NCI-H2029 (cell line): ENCODE measurements at places on chromosomes 7 and 10.

GRCh38 chr10:78657163-78657861, 411.5 kb upstream of the ZMIZ1 start:
- DNase-seq = peak; percentile 45

DNA sequence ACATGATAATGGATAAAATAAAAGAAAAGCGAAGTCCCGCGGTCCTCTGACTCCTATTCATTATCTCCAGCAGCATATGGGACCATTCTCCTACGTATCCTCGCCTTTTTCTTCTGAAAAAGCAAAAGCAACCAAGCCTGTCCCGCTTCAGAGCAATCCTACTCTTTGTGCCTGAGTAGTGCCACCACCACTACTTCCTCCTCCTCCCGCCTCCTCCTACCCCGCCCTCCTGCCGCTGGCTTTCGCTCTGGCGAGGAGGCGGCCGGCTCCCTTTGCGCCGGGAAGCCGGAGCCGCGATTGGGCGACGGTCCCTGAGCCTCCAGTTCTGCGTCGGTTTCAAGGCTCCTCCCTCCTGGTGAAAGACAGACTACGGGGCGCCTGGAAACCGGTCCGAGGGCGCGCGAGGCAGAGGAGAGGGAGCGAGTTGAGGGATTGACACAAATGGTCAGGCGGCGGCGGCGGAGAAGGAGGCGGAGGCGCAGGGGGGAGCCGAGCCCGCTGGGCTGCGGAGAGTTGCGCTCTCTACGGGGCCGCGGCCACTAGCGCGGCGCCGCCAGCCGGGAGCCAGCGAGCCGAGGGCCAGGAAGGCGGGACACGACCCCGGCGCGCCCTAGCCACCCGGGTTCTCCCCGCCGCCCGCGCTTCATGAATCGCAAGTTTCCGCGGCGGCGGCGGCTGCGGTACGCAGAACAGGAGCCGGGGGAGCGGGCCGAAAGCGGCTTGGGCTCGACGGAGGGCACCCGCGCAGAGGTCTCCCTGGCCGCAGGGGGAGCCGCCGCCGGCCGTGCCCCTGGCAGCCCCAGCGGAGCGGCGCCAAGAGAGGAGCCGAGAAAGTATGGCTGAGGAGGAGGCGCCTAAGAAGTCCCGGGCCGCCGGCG, at the start of gene FZD1:
Gene FZD1, plus strand, starts transcription at position 388 of the 878 bp plus-strand sequence. Its CDS starts 448 bp downstream, at position 836.
- peak; percentile 98 for DNase-seq

DNA sequence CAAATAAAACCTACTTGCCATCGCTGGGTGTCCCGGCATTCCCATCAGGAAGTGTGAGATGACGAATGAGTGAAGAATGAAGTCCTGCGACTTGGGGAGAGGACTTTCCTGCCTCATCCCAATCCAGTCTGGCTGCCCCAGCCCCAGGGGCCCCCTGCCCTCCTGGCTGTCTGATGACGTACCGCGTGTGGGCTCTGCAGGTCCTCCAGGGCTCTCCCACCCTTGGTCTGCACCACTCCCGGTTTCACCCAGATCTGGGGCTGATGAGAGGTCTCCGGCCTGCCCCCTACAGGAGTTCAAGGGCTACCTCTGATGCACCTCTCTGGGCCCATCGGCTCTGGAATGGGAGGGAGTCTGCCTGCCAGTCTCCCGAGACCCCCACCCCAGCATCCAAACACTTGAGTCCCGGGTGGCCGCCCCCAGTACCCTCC, 9.8 kb downstream of the ATP6V1F start:
- no peak for DNase-seq

- peak; percentile 20 for DNase-seq
These were observed 53.6 kb upstream of the ZPBP start for GRCh38 chr7:50146692-50147091.

DNA sequence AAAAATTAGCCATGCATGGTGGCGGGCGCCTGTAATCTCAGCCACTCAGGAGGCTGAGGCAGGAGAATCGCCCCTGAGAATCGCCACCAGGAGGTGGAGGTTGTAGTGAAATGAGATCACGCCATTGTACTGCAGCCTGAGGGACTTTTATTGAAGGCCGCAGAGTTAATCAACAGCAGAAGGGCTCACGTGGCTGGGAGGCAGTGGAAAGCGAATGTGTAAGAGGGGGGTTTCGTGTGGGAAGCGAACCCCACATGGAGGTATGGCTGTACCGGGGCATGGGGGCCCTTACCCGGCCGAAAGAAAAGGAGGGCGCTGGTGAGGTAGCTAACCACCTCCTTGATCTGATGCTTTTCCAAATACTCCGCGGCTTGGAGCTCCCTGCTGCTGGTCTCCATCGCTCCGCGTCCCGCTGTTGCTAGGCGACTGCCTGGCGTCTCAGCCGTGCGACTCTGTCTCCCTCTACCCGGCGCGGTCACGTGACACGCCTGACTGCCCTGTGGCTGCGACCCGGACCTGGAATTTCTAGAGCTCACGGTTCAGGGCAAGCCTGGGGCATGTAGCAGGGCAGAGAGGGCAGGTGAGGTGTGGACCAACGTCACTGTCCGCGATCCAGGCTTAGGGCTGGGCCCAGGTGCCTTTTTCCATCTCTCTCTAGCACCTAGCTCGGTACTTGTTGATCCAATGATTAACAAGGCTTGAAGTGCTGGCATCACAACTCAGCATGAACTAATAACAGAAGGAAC, at the start of gene EFCAB10:
Gene EFCAB10, minus strand, starts transcription at position 428 of the 746 bp plus-strand sequence. Its CDS starts 30 bp downstream, at position 398.
- peak; percentile 74 for DNase-seq

GRCh38 chr10:76961841-76962240, 675.8 kb downstream of the KCNMA1 start:
- no peak for DNase-seq

- DNase-seq = no peak
These were observed 139.4 kb upstream of the PHYHIPL start for GRCh38 chr10:59037018-59037389.

DNA sequence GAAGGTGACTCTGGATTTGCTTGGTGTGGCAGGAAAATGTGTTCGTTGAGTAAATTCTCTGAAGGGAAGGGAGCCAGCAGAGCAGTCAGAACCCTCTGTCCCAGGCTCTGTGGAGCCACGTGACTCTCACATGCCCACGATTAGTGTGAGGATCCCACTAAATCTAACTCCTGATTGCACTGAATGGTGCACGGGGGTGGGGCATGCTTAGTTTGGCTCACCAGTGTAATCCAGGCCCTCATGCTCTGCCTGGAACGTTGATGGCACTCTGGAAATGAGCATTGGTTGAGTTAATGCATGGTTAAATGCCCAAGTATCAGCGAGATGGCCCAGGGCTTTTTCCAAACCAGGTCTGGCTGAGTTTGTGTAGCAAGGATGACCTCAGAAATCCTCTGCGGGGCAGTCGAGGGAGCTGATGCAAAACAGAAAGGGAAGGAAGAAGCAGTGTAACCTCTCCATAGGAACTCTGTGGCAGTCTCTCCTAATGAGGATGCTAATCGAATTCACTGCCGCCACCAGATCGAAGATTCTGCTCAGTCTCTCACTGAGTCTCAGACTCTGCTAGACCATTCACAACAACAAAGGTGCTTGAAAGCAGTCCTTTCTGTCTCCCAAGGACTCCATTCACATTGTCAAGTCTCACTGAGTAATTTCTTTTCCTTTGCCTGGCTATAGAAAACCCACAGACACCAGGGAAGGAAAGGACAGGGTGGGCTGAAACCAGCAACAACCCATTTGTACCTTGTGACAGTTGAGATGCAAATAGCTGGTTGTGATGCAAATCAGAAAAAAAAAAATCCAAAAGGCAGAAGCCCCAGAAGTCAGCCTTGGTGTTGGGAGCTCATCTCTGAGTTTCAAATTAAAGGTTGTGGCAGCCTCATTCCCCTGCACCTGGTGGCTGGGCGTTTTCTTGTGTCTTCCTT, 98.1 kb downstream of the C10orf105 start:
- DNase-seq = no peak

DNA sequence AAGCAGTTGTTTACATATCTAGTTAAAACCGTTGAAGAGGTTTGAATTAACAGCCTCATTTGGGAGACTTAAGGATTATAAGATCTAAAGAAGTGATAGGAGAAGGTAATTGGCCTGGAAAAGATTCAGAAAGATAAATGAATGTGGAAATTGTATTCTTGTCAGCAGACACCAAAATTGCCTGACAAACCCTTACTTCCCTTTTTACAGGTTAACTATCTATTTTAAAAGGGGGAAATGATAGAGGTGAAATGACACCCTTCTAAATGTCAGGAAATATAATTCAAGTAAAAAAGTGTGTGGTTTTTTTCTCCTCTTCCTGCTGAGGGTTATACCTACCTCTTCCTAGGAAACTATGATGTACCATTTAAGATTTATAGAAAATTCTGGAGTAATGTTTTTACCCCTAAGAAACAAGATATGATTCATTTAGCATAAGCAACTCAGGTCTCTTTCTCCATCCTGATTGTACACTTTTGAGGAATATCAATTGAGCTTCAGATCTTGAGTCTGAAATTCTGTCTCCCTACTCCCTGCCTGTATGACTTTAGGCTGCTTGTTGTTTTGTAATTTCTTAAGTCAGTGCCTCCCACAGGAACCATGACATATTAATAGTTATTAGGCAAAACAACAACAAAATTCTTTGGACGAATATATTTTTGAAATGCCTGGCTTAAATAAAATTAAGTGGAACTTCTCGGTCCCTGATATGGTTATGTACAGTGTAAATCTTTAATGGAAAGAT, 250.4 kb downstream of the RNLS start:
- no peak for DNase-seq

DNA sequence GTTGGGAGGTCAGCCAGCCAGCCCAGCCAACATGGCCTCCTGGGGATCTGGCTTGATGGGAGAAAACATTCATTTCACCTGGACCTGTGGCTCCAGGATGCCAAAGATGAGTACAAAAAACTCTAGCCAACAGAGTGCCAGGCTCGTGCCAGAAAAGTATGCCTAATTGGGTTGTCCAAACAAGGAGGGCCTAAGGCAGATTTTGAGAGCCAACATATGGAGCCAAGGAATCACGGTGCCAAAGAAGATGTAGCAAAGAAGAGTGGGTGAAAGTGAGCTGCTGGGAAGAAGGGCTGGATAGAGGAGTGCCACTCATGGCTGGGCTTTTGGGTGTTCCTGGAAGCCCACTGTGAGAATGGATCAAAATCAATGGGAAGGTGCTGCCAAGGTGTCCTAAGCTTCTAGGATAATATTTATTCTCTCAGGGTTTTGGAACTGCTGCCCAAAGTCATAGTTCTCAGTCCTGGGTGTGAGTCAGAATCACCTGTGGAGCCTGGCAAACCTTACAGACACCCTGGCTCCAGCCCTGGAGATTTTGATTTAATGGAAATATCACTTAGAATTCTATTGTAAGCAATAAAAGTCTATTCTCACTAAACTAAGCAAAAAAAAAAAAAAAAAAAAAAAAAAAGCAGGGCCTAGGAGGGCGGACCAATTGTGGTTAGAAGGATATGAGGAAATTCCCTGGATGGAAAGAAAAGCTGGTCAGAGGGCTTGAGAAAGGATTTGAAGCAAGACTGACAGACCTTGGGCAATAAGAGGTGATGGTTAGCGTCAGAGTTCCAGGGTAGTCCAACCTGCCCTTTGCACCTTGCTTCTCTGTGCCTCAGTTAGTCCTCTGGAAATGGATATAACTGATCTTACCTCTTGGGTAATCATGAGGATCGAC, 182.2 kb upstream of the PRR15 start:
- DNase-seq = no peak

DNA sequence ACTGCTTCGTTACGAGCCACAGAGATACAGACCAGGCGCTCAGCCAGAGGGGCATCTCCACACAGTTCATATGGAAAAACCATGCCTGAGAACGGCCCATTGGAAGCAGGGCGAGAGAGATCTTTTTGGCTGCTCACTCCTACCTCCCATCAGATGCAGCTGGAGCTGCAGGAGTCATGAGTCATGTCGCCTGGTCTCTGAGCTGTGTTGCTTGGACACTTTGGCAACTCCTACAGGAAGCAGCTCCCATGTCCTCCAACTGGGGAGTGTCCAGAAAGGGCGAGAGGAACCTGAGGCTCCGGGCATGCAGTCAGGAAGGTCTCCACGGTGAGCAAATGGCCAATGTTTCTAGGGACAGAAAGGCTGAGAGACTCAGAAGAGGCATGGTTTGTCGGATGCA, 24.9 kb downstream of the INSIG1 start:
- DNase-seq = peak; percentile 20

DNA sequence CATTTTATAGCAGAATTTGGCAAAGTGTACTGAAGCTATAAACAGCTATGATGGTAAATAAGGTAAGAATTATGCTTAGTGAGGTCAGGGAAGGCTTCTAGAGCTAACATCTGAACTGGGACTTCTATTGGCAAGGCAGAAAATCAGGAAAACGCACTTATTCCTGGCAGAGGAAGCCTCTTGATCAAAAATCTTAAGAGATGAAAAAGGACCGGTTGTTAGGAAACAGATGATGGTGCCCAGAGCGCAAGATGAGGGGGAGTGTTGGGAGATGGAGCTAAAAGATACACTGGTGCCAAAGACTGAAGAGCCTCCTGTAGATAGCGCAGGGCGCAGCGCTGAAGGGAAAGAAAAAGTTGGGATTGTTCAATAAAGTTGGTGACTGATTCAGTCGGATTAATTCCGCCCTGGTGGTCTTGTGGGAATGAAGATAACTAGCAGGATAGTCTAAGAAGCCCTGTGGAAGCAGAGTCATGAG, 550 bp upstream of the CALU start:
- DNase-seq = no peak

DNA sequence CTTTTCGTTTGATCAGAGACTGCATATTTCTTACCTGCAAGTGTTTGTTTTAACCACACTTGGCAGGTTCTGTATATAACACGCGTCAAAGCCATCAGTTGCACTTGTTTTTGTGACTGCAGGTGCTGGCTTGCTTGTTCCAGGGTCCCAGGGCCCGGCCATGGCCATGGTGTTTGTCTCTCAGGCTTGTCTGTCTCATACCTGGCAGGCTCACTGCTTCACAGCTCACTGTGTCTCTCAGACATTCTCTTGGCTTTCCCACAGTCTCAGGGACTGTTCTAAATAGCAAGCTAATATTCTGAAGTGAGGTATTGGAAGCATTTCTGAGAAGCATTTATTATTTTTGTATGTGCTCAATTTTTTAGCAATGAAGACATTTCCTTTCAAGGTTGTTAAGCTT, 46.9 kb downstream of the GPR141 start:
- DNase-seq = no peak

DNA sequence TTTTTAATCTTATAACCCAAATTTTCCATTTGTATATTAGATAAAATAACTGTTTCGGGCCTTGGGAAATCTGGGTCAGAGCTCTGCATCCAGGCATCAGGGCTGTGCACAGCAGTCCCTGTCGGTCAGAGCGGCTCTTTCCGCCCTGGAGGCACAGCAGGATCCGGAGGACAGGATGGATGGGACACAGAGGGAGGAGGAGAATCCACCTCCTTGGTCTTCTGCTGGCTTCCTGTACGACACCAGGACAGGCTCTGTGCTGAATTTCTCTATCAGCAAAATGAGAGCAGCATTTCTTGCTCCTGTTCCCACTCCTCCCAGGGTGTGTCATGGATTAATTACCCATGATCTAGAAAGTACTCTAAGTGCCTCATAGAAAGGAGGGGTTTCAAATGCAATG, 254.9 kb downstream of the SKAP2 start:
- DNase-seq = no peak
